T1000 (cell line): ENCODE measurements at places on chromosomes 16 and 17.

DNA sequence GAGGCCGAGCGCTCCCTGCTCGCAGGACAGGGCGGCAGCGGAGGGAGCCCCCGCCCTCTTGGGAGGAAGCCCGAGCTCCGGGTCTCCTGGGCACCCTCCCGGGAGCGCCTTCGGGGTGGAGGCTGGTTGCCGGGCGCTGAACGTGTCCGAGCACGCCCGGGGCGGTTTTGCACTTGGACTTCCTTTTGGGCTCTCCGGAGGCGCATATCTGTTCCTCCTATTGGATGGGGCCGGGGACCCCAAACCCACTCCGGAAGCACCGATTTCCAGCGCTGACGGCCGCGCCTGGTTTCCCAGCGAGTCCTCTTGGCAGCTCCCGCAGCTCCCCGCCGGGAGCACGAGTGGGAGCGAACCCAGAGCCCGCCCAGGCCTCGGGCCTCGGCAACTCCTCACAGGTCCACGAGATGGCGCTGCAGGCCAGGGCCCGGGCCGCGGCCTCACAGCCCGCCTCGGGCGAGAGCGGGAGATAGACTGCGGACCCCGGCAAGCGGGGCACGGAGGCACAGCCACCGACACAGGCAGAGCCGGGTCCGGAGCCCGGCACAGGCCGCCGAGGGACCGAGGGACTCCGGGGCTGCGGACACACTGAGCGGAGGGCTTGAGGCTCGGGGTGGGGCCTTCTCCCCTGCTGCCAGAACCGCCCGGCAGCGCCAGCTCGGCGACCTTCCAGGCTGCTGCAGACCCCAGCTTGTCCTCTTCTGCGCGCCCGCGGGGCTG lies 12.7 kb downstream of the TBX2 start:
- peak; percentile 100 for DNase-seq

- no peak for DNase-seq
Measured at GRCh38 chr16:73888840-73889490, 407.6 kb upstream of the PSMD7 start.

DNA sequence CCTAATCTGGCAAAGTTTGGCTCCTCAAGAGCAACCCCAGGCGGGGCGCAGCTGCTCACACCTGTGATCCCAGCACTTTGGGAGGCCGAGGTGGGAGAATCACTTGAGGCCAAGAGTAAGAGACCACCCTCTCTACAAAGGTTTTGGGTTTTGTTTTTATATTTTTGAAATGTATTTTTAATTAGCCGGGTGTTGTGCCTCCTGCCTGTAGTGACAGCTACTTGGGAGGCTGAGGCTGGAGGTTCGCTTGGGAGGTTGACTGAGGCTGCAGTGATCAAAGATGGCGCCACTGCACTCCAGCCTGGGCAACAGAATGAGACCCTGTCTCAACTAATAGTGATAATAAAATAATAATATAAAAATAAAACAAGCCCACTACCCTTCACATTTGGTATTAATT lies 756 bp upstream of the USP7 start:
- DNase-seq = no peak

- no peak for DNase-seq
Measured at GRCh38 chr16:59543641-59544040, 809.5 kb upstream of the GOT2 start.

DNA sequence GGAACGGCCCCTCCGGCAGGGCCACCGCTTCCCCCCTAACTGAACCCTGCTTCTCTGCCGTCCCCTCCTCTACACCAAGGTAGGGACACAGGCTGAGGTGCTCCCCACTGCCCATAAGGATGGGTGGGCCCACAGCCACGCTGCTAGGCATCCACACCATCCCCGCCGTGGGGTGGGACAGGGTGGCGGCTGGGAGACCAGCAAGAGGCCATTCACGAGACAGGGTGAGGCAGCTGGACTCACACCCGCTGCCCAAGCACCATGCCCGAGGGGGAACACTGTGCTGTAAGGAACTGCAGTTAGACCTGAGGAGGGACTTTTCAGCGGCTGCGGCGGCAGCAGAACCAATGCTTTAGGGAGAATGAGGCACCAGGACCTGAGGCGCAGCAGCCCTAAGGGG lies 47.5 kb upstream of the RRN3 start:
- no peak for DNase-seq

DNA sequence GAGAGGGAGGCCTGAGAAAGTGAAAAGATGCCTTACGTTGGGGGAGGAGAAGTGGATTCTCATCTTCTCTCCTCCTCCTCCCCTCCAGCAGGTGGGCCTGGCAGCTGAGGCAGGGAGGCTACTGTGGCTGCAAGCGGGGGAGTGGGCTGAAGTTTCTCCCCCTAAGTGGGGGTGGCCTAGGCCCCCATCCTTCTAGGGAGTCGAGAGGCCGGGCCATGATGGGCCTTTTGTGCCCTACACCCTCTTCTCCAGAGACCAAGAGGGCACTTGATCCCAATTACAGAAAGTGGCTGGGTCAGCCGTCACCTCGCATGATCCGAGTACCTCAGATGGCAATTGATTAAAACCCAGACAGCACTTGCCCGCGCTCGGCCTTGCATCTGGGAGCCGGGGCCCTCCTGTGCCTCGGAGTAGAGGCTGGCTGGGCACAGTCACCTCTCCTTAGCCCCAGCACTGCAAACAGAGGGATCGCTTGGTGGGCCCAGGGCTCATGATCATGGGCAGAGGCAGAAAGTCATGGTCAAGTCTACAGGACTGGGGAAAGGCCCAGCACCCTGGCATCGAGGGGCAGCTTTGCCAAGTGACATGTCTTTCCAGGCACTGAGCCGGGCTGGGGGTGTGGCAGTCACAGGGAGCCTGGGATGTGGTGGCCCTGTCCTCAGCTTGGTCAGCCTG lies 78.3 kb downstream of the IRX5 start:
- DNase-seq = no peak

DNA sequence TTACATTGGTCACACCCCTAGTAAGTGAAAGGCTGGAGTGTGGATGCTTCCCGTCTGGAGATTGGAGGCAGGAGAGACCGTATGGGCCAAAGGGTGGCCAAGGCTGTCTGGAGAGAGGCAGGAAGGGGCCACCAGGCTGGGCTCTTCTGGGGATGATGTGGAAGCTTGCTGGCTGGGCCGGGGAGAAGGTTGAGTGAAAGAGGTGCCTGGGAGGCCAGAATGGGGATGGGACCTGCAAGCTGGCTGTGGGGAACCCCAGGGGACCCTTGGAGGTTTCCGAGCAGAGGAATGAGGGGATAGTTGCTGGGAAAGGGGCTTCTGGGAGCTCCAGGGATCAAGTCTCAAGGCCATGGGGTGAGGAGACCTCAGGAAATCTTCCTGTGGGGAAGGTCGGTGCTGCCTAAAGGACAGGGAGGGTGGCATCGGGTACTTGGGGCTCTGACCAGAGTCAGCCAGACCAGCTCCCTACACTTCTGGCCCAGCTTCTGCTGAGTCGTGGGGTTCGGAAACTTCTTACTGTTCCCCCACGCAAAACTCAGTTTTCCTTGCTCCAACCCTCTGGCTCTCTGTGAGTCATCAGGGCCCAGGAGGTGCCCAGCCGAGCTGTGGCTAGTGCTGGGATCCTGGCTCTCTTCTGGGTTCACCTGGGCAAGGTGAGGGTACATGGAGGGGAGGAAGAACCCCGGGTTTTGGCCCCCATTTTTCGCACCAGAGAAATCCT lies 3.1 kb downstream of the MRC2 start:
- DNase-seq = no peak

DNA sequence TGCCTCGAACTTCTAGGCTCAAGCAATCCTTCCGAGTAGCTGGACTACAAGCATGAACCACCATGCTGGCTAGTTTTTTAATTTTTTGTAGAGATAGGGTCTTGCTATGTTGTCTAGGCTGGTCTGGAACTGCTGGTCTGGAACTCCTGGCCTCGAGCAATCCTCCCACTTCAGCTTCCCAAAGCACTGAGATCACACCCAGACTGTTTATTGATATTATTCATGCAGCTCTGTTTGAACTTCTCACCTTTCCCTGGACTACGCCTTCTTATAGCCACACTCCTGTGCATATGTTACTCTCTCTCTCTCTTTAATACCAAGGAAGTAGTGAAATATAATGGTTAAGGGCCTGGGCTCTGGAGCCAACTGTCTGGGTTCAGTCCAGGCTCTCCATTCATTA lies 4.6 kb downstream of the COG7 start:
- DNase-seq = no peak

DNA sequence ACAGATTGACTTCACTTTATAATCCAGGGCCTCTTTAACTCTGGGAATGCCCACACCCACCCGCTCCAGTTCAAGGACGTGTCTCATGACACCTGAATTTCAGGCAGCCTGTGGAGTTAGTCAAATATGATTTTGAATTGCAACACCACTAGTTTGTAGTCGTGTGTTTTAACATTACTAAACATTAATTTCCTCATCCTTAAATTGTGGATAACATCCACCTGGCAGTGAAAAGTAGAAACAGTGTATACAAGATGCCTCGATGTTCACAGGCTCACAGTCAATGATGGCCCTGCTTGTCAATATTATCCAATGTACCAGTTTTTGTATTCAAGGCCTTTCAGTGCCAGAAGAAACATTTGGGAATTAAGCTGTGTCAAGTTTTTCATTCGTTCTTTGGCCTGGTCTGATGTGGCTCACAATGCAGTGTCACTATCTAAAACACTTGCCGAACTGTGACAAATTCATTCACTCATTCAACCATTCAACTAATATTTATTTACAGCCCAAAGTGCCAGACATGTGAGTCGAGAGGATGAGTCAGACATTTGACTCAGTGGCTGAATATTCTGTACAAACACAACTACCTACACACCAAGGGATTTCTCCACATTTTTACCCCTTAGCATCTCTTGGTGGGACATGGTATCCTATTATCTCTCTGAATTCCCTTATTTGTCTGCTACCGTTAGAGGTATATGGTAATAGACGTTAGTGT lies 1.4 kb downstream of the MEIOB start:
- DNase-seq = no peak

DNA sequence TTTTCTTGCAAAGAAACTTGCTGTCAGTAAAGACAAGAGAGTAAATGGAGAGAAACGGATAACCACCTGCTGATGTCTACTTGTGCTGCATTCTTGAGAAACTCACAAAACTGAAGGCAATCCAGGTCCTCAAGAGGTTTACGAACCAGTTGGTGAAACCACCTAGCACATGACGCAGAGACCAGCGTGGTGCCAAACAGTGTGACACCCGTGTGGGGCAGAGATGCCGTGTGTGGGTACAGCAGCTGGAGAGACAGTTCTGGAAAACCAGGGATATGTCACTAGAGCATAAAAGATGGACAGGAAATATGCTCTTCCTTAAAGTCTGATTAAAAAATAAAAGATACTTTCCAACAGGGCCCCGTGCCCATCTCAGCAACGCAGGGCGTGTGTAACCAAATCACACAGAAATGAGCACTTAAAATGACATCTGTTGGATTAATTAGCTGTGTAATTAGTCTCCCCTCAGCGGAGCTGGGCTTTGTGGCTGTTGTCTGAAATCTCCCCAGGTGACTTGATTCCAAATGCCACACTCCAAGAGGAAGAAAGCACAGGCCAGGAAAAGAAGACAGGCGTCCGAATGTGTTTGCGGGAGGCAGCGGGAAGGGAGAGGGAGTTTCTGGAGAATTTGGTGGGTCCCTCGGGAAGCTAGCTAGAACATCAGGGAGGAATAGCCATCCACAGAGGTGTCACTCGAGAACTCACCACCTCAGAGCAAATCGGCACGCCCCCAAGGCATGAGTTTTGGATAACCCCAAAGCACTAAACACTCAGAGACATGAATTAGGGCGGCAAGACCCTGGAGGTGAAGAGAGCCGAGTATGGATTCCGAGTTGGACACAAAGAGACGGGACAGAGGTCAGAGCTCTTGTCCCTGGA lies 109.8 kb downstream of the ZFHX3 start:
- DNase-seq = no peak

GRCh38 chr17:74566132-74566753 lies 1.1 kb downstream of the CD300H start:
- DNase-seq = no peak

GRCh38 chr16:76899767-76900166 lies 291.2 kb upstream of the MON1B start:
- DNase-seq = no peak

- DNase-seq = no peak
Measured at GRCh38 chr16:19737306-19738038, 19.4 kb downstream of the IQCK start.

DNA sequence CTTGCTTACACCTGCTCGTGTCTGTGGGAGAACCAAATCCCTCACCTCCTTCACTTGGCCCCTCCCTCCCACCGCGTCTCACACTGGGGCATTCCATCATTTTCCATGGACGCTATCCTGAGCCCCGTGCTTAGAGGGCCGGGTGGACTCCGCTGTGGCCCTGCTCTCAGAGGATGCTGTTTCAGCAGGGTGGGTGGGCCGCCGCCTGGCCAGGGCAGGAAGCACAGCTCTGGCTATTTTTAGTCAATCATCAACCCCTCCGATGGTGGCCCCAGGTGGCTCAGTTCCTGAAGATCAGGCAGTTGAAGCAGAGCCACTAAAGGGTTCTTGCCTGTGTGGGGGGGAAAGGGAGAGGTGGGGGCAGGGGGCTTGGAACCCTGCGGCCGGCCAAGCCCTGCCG lies 230.3 kb downstream of the ENGASE start:
- DNase-seq = no peak

- no peak for DNase-seq
Measured at GRCh38 chr16:87492291-87492630, 563 bp downstream of the ZCCHC14 start.

DNA sequence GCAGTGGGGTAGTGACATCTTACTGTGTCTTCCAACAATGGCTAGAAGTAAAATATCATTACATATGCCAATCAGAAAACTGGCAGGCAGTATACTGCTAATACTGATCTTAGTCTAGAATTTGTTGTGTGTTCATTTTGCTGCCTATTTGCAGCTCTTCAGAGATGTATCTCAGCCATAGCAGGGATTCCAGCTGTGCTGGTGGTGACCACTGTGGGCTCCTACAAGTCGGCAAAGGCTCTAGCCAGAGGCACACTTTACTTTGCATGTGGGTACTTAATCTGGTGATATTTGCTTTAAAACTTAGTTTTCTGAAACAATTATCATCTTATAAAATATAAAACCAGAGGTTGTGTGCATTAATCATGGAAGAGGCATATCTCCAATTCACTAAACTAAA lies 70.0 kb downstream of the TMC6 start:
- DNase-seq = no peak

GRCh38 chr17:40622509-40622928 lies 25.1 kb downstream of the SMARCE1 start:
- DNase-seq = no peak

GRCh38 chr16:76857402-76857801 lies 333.6 kb upstream of the MON1B start:
- DNase-seq = no peak

GRCh38 chr16:27745348-27745747 lies 195.4 kb downstream of the KATNIP start:
- no peak for DNase-seq

DNA sequence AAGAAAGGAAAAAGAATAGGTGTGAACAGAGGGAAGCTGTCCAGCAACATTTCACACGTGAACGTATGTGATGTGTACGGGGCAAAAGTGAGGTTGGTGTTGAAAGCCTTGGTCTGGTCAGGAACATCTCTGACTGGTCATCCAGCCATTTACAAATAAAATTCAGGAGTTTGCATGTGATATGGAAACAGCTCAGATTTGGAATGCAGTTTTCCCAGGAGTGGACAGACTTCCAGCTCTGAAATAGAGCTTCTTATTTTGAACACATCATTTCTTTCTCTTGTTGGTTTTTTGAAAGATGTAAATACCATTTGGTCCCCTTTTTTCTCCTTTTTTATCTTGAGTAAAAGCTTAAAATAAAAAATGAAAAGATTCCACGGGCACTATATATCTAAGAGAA lies 566.2 kb upstream of the ZFHX3 start:
- no peak for DNase-seq
